ENCODE measurements at places on chromosomes 11 and 22.

DNA sequence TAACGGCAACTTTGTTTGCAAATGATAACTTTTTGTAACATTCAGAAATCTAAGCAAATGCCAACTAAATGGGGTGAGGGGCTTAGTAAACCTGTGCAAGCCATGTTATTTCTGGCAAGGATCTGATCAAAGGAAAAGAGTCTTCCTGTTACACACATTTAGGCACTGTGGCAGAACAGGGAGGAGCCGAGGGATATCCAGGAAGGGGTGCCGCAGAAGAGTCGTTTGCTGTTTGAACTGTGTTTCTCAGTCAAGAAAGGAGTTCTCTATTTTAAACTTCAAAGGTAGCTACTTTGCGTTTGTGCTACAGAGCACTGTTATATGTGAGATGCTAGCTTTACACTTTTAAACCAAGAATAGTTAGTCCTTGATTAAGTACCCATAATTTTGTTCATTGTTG, 175.5 kb downstream of the ETS1 start:
- DNase-seq = no peak

GRCh38 chr11:94043241-94043640, 22.1 kb downstream of the HEPHL1 start:
- no peak for DNase-seq

DNA sequence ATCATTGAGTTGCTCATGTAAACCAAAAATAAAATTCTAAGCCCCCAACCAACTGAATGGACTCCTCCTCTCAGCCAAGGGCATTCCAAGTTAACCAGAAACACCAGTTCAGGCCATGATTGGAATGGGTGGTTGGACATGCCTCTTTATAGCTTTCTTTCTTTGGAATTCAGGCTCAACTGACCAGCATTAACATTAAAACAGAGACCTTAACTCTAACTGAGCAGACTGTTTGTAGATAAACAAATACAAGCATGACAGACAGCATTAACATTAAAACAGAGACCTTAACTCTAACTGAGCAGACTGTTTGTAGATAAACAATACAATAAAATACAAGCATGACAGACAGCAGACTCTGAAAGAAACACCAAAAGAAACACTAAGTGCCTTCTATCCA, 278.2 kb downstream of the DLG2 start:
- DNase-seq = no peak

DNA sequence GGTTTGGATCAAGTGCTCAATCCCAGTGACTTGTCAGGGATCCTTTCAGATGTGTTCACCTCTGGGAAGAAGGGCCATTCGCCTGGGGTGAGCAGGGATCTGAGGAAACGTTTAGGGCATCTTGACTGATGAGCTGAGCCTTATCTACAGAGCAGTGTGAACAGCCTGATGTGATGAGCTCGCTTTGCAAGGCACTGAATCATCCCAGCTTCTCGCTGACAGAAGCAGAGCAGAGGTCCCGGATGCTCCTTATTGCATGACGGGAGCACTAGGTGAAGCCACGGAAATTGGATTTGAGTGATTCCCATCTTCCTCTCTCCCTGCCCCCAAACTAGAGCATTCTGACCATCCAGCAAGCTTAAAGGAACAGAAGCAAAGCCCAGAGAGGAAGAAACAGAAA, 46.5 kb downstream of the SEZ6L start:
- no peak for DNase-seq

DNA sequence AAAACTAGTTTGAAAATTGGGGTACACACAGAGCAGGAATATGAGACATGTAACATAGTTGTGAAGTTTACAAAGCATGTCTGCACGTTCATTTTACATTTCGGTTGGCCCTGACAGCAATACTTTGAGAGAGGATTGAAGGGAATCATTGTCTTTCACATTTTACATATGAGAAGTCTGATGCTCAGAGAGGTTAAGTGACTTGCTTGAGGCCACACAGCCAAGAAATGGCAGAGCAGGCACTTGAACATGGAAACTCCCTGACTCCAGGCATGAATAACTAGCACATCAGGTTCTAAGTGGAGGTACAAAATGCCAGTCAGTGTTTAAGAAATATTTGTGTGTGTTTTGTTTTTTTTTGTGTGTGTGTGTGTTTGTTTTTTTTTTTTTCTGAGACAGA, 53.6 kb downstream of the APOL3 start:
- DNase-seq = no peak

- DNase-seq = peak; percentile 34
Measured at GRCh38 chr22:17774206-17774925, at the start of gene BID. BID (minus strand) TSS chr22:17774469; CDS start chr22:17750116, 24,353 bp downstream.

GRCh38 chr11:44110231-44110679, 14.8 kb downstream of the EXT2 start:
- peak; percentile 39 for DNase-seq

- no peak for DNase-seq
Measured at GRCh38 chr11:1547467-1548098, 24.5 kb downstream of the DUSP8 start.

GRCh38 chr11:12361682-12362081, 15.7 kb upstream of the PARVA start:
- DNase-seq = no peak

- no peak for DNase-seq
Measured at GRCh38 chr11:106456647-106457046, 379.2 kb downstream of the AASDHPPT start.

DNA sequence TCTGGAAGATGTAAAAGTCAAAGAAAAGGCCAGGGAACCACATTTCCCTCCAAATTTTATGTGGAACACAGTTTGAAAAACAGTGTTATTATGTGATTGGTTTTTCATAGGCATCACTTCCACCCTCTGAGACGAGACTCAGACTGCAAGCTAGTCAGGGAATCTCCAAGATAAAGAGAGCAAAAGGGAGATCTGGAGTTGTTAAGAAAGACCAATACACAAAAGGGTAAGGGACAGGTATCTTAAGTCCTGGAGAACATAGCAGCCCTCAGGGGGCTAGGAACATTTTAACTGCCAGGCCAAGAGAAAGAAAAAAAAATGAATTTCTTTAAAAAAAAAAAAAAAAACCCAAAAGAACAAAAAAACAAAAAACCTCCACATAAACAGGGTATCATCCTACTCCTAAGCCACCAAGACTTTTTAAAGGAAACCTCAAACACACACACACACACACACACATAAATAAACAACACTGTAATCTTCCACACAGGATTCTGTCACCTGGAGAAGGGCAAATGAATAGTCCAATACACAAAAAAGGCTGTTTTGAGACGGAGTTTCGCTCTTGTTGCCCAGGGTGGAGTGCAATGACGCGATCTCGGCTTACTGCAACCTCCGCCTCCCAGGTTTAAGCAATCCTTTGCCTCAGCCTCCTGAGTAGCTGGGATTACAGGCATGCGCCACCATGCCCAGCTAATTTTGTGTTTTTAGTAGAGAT, 44.5 kb downstream of the CELF1 start:
- no peak for DNase-seq

GRCh38 chr11:115764176-115764575, 260.0 kb upstream of the CADM1 start:
- DNase-seq = no peak

GRCh38 chr22:43436868-43437267, 25.1 kb downstream of the MPPED1 start:
- DNase-seq = no peak

DNA sequence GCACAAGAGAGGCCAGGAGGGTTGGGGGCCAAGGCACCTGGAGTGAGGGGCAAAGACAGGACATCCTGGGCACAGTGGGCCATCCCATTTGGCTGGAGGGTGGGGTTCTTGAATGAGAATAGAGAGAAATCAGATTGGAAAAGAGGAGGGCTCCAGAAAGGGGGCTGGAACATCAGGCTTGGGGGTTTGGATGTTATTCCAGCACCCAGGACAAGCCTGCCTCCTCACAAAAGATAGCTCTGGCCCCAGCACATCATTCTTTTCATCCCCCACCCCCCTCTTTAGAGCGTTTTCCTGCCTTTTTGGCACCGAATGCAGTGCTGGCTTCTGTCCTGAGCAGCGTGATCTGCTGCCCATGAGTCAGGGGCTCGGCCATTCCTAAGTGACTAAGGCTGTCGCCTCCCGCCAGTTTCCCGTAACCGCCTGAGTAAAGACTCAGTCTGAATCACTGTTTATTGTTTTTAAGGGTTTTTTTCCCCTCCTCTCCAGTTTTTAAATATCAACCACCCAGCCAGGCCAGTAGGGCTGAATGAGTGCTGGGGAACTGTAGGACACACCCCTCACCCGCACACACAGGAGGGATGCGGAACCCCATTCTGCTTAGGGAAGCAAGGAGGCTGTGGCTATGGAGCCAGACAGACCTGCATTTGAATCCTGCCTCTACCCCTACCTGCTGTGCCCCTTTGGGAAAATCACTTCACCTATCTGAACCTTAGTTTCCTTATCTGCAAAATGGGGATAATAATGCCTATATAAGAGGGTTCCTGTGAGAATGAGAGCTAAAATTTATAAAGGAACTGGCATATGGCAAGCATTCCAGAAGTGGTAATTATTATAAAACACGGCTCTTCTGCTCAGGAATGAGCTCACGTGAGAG, 32.4 kb upstream of the NAV2 start:
- no peak for DNase-seq

DNA sequence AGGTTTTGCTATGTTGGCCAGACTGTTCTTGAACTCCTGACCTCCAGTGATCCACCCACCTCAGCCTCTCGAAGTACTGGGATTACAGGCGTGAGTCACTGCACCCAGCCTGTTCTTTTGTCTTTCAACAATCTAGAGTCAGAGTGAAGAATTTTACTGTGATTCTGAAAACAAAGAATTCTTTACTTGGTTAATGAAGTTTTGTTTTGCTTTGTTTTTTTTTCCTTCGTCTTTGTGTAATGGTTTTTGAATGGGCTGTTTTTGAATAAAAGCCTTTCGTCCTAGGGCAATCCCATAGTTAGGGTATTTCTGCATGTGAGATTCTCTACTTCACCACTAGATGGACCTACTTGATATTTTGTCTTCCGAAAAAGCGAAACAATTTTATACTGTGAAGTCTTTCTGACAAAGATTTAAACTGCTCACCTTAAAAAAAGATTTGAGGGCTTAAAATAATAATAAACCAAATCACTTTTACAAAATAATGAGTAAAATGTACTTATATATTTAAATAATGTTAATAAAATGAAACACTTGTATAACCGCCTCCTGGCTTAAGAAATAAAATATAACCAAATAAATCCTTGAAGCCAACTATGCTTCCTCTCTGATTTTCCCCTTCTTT, 43.4 kb upstream of the SC5D start:
- peak; percentile 41 for DNase-seq

GRCh38 chr11:79383874-79384273, 57.0 kb downstream of the TENM4 start:
- no peak for DNase-seq

DNA sequence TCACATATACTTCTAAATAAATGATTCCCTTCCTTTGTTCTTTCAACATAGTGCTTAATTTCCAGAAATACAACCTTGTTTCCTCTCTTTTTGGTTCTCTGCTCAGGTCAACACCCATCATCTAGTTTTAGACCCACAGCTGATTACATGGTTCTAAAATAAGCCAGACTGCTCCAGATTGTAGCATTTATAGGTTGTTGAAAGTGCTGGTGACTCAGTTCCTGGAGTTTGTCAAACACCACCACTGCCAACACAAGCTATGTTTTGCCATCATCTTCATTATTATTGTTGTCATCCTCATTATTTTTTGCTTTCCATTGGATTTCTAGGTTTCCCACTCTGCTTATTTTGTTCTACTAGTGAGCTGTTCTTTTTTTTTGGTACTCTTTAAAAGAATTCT, 22.3 kb upstream of the MMP20 start:
- DNase-seq = no peak

DNA sequence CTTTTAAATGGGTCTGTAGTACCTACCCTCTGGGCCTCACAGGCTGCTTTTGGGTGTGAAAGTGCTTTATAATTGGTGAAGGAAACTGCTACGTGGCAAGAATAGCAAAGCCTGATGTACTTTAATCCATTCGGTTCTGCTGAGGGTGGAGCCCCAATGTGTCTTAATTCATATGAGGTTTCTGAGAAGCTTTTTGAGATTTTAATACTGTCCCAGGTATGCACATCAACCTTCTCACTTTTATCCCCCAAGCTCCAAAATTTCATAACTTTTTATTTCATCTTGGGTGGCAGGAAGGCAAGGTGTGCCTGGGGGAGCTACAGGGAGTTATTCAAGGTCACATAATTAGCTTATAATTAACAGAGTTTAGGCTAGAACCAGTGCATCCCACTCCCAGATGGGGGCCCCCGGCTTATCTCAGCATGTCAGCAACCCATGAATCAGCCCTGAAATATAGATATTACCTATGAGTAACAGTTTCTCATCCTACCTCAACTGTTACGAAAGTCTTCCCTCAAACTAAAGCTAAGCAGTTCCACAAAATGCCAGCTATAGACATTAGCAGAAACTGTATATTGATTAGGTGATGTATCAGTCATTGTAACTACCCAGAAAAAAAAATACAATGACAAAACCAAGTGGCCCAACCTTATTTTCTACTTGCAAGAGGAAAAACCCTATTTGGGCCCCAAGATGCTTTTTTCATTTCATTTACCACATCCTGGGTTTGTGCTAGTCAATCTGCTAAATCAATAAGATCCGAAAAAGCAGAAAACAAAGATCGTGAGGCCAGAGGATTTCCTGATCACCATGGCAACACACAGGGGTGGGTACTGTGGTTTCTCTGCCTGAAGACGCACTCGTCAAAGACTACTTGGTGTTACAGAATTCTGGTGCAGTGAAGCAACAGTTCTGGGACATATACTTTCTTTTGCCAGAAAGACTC, 26.7 kb downstream of the CD44 start:
- peak; percentile 98 for DNase-seq

DNA sequence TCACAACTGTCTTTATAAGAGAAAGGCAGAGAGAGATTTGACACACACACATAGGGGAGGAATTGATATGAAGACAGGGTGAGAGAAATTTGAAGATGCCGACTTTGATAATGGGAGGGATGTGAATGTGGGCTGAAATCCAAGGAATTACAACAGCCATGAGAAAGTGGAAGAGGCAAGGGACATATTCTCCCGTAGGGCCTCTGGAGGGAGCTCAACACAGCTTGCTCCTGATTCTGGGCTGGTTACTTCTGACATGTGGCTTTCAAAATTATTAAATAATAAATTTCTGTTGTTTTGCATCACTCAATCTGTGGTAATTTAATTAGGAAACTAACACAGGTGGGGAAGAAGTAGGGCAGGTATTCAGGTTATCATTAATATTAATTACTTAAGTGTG, 282.9 kb downstream of the LUZP2 start:
- no peak for DNase-seq

GRCh38 chr11:75160220-75160757, 9.4 kb downstream of the SLCO2B1 start:
- no peak for DNase-seq

- DNase-seq = no peak
Measured at GRCh38 chr11:9888938-9889337, 225.1 kb downstream of the SWAP70 start.

DNA sequence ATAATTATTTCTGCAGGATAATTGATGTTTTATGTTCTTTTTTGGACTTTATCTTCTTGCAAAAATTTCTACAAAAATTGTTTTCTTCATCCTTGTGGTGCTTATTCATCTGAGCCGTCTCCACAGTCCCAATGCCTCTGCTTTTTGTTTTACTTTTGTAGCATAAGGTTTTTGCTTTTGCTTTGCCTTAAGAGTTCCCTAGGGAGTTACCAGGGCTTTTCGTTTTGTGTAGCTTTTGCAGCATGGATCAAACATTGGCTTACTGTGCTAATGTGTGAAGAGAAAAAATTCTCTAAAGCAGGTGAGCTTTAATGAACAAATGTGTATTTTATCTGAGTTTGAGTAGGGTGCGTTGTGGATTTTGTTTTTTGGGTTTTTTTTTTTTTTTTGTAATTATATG, 11.8 kb downstream of the XBP1 start:
- DNase-seq = no peak

- DNase-seq = no peak
Measured at GRCh38 chr22:36391638-36392037, 3.9 kb upstream of the MYH9 start.

All from CD4-positive, alpha-beta memory T cell (primary cell).